ENCODE measurements at places on chromosomes 2 and 18.

DNA sequence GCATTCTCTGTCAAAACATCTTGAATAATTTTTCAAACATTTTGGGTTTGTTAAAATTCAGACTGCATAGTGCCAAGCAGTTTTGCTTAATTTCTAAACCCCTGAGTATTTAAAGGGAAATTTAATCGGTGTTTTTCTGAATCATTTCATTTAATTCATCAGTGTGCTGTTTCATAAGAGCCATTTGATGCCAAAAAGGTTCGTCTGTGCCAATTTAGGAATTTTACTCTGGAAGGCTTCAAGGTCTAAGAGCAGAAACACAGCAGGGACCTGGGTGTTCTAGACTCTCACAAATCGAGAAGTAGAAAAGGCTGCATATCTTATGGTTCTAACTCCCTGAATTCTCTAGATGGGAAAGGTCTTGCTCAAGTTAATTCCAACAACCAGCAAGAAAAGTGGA lies 311.9 kb upstream of the NT5C1B start:
- DNase-seq, result no peak

DNA sequence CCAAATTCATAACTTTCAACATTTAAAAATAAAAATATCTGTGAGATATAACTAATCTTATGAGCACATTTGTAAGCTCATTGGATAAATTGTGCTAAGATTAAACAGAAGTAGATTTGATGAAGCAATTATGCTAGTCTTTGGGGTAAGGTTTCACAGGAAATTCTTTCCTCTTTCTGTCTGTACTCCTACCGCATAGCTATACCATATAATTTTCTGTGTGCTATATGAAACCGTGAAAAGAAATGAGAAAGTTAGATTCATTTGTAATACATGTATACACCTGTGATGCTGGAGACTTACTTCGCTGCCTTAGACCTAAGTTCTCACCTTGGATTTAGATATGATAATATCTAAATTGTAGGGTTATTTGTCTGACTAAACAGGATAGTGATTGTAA lies 184.7 kb downstream of the PPP1R1C start:
- DNase-seq, result no peak

DNA sequence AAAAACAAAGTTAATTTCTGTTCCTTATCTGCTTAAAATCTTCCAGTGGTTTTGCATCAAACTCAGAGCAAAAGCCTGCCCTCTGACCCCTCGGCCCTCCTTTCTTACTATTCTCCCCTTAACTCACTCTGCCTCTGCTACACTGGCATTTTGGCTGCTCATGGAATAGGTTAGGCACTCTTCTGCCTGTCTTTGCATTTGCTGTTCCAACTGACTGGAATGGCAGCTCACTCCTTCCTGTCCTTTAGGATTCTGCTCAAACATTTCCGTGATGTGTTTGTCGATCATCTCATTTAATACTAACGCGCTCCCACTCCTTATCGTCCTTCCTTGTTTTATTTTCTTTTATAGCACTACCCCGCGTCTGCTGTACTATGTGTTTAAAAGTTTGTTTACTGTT lies 815 bp downstream of the CEBPZ start:
- no peak for DNase-seq

GRCh38 chr18:77910347-77910746 lies 660.7 kb downstream of the GALR1 start:
- DNase-seq, result no peak

DNA sequence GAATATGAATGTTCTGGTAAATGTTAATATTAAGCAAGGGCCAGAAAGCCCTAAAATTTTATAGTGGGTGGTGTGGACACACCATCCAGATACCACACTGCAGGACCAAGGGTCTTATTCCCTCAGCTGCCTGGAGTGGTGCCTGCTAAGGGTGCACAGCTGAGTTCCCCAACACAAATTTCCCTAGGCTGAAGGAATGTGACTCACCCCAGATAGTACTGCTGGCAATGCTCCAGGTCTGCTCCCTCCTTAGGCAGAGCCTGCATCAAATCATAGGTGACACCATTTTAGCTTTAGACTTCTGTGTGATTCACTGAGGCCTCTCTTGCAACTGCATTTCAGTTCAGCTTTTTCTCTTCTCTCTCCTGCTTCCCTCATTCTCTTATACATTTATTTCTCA lies 321.1 kb downstream of the SATB2 start:
- DNase-seq, result no peak

GRCh38 chr2:167386694-167387093 lies 498.4 kb downstream of the XIRP2 start:
- DNase-seq, result no peak
